ENCODE measurements at places on chromosomes 1 and 21.

DNA sequence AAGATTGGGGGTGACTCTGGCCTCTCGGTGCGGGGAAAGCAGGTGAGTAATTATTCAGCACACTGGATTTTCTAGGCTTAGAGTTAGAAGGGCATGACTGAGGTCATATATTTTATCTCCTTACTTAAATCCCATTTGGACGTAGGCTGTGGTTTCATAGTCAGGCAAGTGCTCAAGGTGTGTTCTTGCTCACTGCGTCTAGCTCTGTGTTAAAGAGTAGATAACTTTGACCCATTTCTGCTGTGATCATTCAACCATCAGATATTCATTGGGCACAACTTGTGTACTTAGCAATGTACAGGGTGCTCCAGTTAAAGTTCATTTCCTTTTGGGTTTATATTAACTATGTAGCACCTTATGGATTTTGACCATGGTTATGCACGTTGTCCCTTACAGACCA is 14.6 kb downstream of the PFKFB2 start:
- DNase-seq, result no peak

DNA sequence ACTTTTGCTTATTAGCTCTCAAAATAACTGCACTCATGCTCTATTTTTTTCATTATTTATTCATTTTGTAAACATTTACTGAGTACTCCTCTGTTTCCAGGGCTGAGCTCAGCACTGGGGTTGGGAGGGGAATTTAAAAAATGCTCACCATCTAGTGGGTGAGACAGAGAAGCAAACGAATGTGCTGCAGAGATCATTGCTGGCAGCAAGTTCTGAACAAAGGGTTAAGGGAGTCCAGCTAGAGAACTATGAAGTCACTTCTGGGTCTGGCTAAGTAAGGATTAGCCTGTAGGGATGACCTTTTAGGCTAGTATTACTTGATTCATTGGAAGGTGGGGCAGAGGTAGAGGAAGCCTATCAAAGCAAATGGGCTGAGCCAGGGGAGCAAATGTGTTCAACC is 99.1 kb upstream of the ZNF644 start:
- DNase-seq, result no peak

- no peak for DNase-seq
Observed at GRCh38 chr1:108082738-108083562, 117.2 kb downstream of the SLC25A24 start.

DNA sequence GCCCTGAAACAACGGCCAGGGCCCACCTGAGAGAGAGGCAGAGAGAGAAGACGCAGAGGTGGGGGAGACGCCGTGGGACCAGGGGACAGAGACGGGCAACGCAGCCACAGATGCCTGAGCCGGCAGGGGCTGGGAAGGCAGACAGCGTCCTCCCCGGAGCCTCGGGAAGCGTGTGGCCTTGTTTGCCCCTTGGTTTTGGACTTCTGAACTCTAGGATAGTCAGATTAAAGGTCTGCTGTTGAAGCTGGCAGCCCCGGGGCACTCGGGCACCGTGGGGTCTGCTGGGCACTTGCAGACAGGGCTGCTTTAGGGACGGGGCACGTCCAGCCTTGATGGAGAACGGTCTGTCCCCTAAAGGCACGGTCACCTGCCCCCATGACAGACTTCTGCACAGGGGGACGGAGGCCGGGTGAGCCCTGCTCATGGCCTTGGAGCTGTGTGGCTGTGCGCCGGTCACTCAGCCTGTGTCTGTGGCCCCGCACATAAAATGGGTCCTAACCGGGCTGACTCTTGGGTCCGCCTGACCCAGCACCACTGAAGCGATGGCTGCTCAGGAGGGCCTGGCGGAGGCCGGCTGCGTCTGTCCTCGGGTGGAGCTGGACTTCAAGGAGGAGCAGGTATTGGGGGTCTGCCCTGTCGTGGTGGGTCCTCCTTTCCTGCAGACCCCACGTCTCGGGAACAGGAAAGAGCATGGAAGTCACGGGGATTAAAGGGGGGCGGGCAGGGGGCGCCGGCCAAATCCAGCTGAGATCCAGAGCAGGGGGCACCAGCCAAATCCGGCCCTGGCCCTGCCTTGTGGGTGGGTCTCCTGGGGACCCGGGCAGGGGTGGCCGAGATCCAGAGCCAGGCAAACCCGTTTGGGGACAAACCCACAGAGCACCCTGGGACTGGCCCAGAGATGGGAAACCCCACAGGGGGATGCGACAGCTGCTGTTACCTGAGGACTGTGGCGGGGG is 9.6 kb upstream of the RNF223 start:
- DNase-seq, result no peak

DNA sequence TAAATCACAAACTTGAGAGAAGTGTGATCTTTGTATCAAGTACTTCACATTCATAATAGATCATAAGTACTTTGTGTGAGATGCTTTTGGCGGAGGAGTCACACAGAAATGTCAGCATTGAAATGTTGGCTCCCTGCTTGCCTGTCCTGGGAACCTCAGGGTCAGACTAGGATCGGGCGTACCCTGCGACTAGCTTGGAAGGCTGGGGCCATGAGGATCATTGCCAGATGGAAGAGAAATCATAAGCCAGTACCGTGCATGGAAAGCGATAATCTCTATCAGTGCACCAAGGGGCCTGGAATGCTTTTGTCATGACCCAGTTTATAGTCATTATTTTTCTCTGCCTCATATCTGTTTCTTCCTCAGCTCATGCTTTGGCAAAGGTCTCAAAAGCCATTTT is 35.5 kb downstream of the MTR start:
- DNase-seq, result no peak

DNA sequence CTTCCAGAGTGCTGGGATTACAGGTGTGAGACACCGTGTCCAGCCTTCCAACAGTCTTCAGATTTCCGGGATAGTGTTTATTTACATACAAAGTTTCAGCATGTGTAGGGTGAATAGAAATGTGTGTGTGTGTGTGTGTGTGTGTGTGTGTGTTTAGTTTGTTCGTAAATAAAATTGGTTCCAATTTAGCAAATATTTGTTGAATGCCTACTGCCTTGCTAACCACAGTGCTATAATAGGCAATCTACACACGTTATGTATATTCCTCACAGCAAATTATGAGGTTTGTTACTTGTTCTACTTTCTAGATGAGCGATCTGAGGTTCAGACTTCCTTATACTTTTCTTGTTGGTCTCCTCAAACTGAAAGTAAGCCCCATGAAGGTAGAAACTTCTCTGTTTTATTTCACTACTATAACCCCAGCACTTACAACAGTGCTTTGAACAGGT is 32.8 kb upstream of the EPS15 start:
- no peak for DNase-seq

- no peak for DNase-seq
Observed at GRCh38 chr1:203381151-203381751, 30.3 kb upstream of the FMOD start.

DNA sequence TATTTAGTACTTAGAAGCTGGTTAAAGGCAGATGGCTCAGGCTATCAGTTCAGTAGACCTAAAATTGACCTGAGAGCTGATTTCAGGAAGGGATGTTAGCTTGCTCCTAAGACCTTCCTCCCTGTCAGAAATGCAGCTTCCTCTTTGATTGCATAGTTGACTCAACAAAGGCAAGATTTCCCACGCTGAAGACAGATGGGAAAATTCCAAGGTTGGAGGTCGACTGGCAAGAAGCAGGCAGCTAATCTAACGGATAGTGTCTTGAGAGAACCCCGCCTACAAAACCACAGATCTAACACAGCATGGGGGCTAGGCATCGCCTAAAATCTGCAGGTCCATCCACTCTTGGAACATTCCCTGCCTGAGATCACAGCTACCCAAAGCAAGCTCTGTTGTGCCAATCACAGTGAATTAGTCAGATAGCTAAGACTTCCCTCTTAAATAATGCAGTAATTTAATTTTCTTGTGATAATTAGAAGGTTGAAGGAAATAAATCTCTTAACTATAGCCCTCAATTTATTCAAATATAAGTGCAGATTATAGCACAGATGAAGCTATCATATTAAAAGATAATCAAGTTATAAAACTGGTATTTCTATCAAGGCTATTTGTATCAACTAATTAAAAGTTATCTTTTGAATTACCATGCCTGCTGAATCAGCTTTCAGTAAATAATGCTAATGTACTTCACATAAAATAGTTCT is 357.8 kb upstream of the SGIP1 start:
- DNase-seq, result no peak

DNA sequence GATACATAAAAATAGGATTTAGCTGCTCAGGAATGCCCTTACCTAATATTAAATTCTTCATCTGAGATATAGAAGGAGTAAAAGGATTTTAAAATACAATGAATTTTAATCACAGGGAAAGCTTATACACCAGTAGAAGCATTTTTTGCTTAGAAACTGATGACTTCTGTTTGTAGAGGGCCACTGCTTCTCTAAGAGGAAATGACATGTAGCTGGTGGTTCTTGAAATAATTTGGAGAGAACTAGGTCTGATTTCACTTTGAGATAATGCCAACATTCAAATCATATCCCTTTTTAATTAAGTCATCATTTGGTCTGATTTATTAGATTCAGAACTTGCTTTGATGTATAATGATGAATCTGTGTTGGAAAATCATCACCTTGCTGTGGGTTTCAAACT is 166.6 kb upstream of the SGIP1 start:
- no peak for DNase-seq

DNA sequence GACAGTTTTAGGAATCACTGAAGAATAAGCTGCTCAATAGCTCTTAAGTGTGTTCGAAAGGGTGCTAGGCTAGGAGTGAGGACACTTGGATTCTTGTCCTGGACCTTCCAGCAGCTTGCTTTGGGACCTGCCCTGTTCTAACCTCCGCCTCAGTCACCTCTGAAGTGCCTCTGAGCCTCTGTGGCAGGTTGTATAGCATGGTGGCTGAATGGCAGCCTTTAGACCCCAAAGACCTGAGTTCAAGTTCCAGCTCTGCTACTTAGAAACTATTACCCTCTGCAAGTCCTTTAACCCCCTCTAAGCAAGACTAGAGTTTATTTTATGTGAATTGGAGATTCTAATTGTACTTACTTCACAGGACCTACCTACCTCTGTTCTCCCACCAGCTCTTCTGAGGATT is 81.5 kb downstream of the RRAGC start:
- no peak for DNase-seq

GRCh38 chr21:41016472-41016871 is 151.5 kb upstream of the BACE2 start:
- no peak for DNase-seq

All from activated CD4-positive, alpha-beta T cell treated with anti-CD3 and anti-CD28 coated beads, Interleukin-2, amount 10 ng/mL, durations not matched to agents 7 days and 5 days (primary cell).